Vagina (tissue), 2 donors: ENCODE measurements at places on chromosomes 7 and 10. TPM values are rescaled to one million over a fixed set of nuclear protein-coding genes. Genes with fewer than 3 reads are reported as not detected.

DNA sequence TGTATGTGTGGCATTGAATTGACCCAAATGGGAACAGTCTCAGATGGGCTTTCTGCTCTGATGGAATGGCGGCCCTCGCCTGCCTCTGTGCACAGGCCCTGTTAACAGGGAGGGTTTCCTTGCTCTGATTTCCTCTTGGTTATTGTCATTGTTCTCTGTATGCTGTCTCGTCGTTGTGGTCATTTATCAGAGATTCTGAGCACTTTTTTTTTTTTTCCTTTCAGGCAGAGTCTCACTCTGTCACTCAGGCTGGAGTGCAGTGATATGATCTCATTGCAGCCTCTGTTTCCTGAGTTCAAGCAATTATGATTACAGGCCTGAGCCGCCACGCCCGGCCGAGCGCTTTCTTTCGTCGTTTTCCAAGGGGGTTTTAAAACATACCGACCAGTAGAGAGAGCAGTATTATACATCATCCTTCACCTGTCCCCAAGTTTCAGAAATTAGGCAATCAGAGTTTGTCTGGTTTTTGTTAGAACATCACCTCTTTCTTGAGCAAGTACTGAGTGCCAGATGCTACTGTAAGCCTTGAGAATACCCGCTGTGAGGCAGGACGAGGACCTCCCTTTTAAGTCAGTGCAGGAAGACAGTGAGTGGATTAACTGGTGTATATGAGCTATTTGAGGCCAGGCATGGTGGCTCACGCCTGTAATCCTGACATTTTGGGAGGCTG, 6.5 kb downstream of the CHST12 start:
- DNase-seq, result no peak

DNA sequence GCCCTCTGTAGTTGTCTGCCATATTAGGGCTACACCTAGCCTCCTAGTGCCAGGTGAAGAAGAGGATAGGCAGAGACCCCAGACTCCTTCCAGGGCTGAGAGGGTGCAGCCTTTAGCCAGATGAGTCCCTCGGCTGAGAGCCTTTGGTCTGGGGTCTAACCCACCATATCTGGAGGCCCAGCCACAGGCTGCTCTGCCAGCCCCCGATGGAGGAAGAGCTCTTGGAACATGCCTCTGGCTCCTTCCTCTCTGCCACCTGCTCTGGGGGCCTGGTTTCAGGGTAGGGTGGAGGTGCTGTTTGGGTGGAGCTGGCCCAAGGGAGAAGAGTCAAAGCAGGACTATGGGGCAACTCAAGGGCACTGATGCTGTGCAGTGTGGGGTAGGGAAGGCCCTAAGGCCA, 1.4 kb downstream of the LRRC18 start:
- DNase-seq, result peak; percentile 64

- no peak for DNase-seq
Observed at GRCh38 chr10:33966946-33967345, 632.5 kb upstream of the NRP1 start.

DNA sequence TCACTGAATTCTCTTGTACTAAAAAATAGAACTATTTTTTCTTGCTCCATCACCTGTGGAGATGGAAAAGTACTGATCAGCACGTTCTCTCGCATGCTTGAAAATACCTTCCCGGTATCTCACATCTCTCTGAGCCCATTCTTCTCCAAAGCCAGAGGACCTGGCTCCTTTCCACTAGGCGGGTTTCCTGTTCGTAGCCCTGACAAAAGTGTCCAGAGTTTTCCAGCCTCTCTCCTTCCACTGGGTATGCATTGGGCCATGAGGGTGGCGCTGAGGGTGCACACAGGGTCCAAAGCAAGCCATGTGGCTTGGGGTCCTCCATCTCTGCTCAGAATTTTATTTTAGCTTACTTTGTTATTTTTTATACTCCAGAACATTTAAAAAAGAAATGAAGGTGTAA, 16.3 kb upstream of the SRGN start:
- DNase-seq, result no peak

DNA sequence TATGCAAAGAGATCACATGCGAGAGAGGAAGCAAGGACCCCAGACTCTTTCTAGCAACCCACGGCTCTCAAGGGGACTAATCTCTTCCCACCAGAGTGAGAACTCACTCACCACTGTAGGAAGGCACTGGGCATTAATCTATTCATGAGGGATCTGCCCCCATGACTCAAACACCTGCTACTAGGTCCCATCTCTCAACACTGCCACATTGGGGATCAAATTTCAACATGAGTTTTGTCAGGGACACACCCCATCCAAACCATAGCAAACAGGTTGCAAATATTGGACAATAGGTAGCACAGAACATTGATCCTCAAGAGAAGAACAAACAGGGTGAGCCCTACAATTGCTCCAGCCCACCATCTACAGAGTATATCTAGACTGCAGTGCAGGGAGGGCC, 740.6 kb downstream of the LRMDA start:
- DNase-seq, result no peak

DNA sequence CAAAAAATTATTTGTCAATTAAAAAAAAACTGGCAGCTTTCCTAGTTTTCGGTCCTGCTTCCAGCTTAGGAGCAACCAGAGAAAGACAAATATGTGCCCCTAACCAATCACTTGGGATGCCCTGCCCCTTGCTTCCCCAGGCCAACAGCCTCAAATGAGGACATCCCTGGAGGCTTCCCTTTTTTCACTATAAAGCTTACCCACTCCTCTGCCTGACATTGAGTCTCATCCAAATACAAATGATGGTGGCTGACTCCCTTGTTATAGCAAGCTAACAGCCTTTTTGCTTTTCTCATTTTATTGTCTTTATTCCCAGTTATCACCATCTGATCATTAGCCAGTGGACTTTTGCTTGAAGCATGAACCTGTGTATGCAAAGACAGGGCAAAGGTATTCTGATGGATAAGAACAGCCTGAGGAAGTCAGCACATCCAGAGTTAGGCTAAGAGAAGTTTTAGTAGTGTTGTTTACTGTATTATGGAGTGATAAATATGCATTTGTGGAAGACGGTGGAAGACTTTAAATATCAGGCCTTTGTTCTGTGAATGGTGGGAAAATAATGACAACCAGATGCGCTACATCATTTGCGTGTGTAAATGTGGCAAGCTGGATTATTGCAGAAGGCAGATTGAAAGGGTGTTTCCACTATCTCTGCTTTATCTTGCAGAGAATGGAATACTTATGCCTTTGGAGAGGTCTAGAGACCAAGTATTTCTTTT, 1.7 kb upstream of the CCM2 start:
- no peak for DNase-seq

- no peak for DNase-seq
Observed at GRCh38 chr10:116150606-116151005, 122.4 kb downstream of the GFRA1 start.

Gene PNLIPRP3
- total RNA-seq, result 2.2 TPM

Gene GATA3
- total RNA-seq, result 8.6 TPM

Gene PDZD7
- 1.5 TPM for total RNA-seq
